ENCODE measurements at places on chromosomes 2 and 18.

DNA sequence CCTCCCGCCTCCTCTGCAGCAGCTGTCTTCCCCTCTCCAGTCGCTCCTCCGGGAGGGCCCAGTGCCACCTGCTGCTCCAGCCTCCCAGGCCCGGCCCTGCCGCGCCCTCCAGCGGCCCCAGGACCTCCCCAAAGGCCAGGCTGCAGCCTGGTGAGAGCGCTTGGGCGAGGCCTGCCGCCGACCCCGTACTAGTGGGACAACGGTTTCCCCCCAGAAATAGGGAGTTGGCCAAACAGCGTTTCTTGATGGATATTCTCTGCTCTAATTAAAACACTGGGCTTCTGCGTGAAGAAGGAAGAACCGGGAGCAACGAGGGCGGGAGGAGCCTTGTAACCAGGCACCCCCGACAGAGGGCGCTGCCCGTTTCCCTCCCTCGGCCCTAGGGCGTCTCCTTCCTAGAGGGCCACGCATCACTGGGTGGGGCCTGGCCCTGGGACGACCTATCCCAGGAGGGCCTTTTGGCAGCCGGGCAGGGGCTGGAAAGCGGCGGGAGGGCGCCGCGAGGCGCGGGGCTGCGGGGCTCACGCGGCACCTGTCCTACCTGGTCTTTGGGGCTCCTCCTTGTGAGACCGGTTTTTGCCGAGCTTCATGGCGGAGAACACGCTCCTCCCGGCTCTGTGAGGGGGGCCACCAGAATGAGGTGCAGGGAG, 25.4 kb upstream of the OTOF start:
- H3K4me3 ChIP-seq: no peak overlapping the region
- H3K27me3 ChIP-seq: peaks cover 3% of the 10 kb centered on the region
- H3K36me3 ChIP-seq: no peaks in the 10 kb centered on the region
- H3K4me1 ChIP-seq: peaks cover 2% of the 10 kb centered on the region
- no peak overlapping the region for H3K27ac ChIP-seq

GRCh38 chr2:18410543-18410942, 149.9 kb downstream of the RDH14 start:
- H3K4me1 ChIP-seq: no peaks in the 10 kb centered on the region
- no peak overlapping the region for H3K27ac ChIP-seq
- H3K36me3 ChIP-seq: no peaks in the 10 kb centered on the region
- no peak overlapping the region for H3K4me3 ChIP-seq
- H3K27me3 ChIP-seq: no peaks in the 10 kb centered on the region
- DNase-seq: no peak

DNA sequence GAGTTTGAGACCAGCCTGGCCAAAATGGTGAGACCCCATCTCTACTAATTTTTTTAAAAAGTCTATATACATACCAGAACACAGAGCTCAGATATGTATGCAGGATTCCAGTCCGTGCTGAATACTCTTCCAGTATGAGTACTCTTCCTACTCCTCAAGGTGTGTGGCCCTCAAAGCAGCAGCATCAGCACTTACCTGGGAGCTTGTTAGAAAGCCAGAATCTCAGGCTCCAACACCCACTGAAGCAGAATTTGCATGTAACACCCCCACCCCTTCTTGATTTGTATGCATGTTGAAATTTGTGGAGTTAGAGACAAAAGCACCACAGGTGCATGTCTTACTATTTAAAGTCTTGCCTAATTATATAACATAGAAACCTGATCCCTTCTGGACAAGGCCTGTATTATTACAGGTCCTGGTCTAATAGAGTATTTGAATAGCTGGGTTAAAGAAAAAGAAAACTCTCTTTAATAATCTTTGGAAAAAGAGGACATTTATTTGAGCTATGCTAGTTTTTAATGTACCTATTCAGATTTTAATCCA, 50.3 kb upstream of the NFE2L2 start:
- no peak overlapping the region for H3K4me3 ChIP-seq
- no peaks in the 10 kb centered on the region for H3K4me1 ChIP-seq
- H3K27ac ChIP-seq: no peak overlapping the region
- H3K27me3 ChIP-seq: no peaks in the 10 kb centered on the region

- H3K27me3 ChIP-seq: no peaks in the 10 kb centered on the region
- no peak for DNase-seq
- H3K36me3 ChIP-seq: no peaks in the 10 kb centered on the region
- peaks cover 11% of the 10 kb centered on the region for H3K4me1 ChIP-seq
Measured at GRCh38 chr2:201999279-201999678, 34.4 kb upstream of the FZD7 start.

DNA sequence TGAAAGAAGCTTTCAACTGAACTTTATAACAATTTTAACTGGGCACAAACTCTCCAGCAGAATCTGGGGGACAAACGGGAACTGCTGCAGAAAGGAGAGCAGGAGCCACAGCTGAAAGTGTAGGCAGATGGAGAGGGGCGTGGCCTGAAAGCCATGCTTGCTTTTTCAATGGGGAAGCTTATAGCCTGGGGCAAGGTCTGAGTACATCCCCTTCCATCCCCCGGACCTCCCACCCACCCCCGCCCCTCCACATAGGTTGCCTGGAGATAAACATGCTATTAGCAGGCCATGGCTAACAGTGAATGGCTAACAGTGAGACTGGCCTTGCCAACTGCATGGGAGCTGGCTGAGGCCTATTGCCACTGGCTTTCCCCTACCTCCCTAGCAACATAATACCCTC, 317.9 kb upstream of the TANK start:
- no peaks in the 10 kb centered on the region for H3K27me3 ChIP-seq
- no peak for DNase-seq
- no peaks in the 10 kb centered on the region for H3K36me3 ChIP-seq
- no peak overlapping the region for H3K4me3 ChIP-seq

DNA sequence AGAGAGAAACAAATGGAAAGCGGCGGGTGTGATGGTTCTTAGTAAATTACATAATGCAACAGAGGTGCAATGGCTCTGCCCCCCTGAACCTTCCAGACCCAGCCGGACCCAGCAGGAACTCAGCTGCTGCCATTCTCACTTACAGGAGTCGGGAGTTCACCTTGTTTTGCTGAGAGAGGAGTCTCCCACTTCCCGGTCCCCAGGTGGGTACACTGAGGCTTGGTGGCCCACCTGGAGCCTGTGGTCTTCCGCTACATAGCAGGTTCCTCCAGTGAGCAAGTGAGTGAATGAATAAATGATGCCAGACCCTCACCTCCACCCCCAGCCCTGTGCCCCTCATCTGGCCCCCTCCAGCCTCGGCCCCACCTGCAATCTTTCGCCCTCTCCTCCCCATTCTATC, 11.2 kb downstream of the BIN1 start:
- DNase-seq: no peak
- H3K27me3 ChIP-seq: no peaks in the 10 kb centered on the region
- no peak overlapping the region for H3K27ac ChIP-seq
- no peak overlapping the region for H3K4me3 ChIP-seq
- H3K36me3 ChIP-seq: no peaks in the 10 kb centered on the region
- peaks cover 24% of the 10 kb centered on the region for H3K4me1 ChIP-seq

GRCh38 chr2:237262838-237263771, 150.9 kb downstream of the COL6A3 start:
- H3K27ac ChIP-seq: no peak overlapping the region
- no peak for DNase-seq
- peaks cover 3% of the 10 kb centered on the region for H3K4me1 ChIP-seq
- H3K36me3 ChIP-seq: no peaks in the 10 kb centered on the region

DNA sequence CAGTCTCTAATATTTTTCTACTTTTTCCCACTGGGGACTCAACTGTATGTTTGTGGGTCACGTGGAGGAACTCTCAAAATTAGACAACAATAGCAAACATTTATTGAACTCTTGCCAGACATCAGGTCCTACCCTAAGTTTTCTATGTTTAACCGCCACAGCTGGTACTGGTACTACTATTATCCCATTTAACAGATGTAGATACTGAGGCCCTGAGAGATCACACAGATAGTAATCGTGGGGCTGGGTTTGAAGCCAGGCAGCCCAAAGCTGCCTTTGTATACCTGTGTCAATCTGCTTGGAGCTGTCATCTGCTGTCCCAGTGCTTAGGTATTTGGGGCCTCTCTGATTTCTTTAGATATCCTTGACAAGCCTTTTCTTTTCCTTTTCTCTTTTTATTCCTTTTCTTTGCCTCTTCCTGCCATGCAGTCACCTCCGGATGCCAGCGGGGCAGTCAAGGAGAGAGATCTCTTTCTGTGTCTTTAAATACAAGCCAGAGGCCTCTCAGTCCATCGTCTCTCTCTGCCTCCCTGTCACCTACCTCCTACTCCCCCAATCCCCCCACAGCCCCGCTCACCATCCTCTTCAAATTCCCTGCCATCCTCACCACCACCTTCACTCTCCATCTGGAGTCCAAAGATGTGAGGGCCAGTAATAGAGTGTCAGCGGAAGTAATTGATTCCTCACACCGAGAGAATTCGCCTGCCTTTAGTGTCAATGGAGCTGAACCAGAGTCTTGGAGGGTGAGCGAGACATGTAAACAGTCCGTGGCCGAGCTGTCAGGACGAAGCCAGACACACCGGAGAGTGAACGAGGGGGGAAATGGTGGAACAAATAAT, 23.4 kb downstream of the NRP2 start:
- no peaks in the 10 kb centered on the region for H3K27me3 ChIP-seq
- DNase-seq: no peak
- no peak overlapping the region for H3K27ac ChIP-seq
- peaks cover 34% of the 10 kb centered on the region for H3K4me1 ChIP-seq
- H3K4me3 ChIP-seq: no peak overlapping the region

GRCh38 chr2:168849610-168850009, 40.6 kb downstream of the SPC25 start:
- DNase-seq: no peak
- H3K4me3 ChIP-seq: no peak overlapping the region
- H3K36me3 ChIP-seq: no peaks in the 10 kb centered on the region
- no peaks in the 10 kb centered on the region for H3K27me3 ChIP-seq
- no peaks in the 10 kb centered on the region for H3K4me1 ChIP-seq

DNA sequence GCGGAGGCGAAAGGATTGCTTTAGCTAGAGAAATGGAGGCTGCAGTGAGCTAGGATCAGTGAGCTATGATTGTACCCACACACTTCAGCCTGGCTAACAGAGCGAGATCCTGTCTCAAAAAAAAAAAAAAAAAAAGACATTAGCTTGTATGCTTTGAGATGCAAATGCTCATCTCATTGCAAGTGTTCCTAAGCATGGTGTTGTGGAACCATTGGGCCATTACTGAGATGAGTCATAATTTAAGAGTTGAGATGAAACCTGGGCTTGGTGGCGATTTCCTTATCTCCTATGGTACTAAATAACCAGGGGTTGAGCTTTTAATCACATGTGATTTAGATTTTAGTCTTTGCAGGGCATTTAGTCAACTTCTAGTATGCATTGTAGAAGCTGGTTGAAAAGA, 2.2 kb downstream of the PLEKHA3 start:
- no peak for DNase-seq
- no peaks in the 10 kb centered on the region for H3K36me3 ChIP-seq
- H3K27me3 ChIP-seq: no peaks in the 10 kb centered on the region
- H3K4me3 ChIP-seq: no peak overlapping the region
- no peaks in the 10 kb centered on the region for H3K4me1 ChIP-seq

GRCh38 chr2:173075781-173076580, at the start of gene MAP3K20:
MAP3K20 (plus strand) TSS chr2:173075846; CDS start chr2:173091032, 15,186 bp downstream.
- H3K27me3 ChIP-seq: no peaks in the 10 kb centered on the region
- peak within 1 kb of the TSS; percentile 30 for H3K27ac ChIP-seq
- no peaks in the 10 kb centered on the region for H3K4me1 ChIP-seq
- DNase-seq: peak; percentile 32
- H3K36me3 ChIP-seq: no peaks in the 10 kb centered on the region

DNA sequence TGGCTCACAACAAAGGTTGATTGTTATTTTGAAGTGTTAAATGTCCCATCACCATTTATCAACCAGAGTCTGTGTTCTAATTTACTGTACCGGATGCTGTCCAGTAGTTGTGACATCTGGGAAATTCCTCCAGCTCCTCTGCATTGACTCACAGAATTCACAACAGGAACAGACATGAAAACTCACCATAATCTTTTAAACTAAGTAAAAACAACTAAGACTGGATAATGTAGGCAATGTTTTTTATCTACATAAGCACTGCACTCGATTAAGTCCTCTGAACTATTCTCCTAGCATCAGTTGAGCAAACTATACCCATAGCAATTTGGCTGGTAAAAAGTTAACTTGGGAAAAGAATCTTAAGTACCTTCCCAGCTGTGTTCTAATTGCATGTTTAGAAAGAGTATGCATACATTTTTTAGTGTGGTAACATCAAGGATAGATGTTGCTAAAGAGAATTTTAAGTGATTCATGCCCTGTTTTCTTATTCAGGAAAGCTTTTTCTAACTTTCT, 42.9 kb upstream of the MYO1B start:
- peaks cover 3% of the 10 kb centered on the region for H3K4me1 ChIP-seq
- no peak overlapping the region for H3K27ac ChIP-seq
- H3K27me3 ChIP-seq: no peaks in the 10 kb centered on the region
- DNase-seq: peak; percentile 84

DNA sequence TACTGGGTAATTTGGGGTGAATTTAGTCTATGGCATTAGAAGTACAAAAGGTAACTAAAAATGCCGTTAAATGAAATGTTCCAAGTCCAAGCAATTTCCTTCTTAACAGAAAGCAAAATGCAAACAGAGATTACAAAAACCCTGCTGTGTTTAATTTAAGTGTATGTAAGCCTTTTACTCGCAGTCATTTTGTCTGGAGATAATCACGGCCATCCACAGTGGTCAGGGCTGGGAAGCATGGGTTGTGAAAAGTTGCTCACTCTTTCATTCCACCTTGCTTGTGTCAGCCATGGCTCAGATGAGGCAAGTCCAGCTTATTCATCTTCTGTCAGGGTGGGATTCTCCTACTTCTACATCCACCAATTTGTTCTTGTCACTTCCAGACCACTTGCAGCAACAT, 983.6 kb upstream of the ZEB2 start:
- no peak overlapping the region for H3K4me3 ChIP-seq
- no peaks in the 10 kb centered on the region for H3K4me1 ChIP-seq
- H3K36me3 ChIP-seq: no peaks in the 10 kb centered on the region
- DNase-seq: no peak
- H3K27ac ChIP-seq: no peak overlapping the region

DNA sequence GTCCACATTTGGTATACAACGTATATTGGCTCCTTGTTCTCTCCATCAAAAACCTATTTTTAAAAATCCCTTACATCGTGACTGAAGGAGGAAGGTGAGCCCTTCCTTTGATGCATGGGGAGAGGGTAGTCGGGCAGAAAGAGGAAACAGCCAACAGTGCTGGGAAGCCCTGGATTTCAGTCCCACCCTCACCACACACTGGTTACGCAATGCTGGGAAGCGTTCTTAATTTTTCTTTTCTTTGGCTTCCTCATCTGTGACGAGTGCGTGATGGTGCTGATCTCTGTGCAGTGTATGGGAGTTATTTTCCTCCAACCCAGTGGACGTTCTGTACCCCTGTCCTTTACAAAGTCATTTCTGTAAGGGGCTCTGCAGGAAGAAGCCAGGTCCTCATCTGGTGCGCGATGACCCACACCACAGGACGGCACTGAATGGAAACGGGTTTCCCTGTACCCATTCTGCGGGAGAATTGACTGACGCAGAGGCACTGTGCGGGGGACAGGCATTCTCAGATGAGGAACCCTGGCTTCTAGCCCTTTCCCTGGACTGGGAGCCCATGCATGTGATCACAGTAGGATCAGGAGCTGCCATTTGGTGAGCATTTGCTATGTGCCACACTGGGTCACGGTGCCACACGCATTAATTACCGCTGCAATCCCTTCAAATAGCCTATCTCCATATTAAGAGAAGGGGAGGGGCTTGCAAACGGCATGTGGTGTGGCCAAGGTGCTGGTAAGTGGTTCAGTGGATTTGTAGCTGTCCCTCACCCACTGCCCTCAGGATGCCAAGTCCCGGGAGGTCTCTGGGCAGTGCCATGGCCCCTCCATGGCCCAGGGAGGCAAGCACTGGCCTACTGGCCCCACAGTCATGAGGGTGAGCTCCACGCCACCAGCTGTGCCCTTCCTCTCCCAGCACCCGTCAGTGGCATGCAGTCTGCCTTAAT, 4.3 kb downstream of the COLEC11 start:
- DNase-seq: no peak
- H3K27me3 ChIP-seq: no peaks in the 10 kb centered on the region
- H3K4me1 ChIP-seq: no peaks in the 10 kb centered on the region
- H3K27ac ChIP-seq: no peak overlapping the region
- H3K4me3 ChIP-seq: no peak overlapping the region
